ENCODE measurements at places on chromosomes 7 and 10.

DNA sequence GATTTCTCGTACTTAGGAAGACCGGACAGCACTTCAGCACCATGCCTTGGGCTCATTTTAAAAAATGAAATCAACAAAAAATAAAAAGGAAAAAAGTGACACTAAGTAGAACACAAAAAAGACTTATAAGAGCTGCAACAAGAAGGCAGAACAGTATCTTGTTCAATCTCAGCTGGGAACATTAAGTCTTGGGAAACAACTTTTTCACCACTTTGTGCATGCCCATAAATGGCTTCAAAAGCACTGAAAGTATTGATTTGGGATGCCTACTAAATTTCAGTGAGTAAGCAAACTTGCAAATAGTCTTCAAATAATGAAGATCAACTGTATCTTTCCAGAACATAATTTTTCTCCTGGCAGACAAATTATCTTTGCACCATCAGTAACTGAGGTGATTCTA is 489.3 kb downstream of the NXPH1 start:
- no peak for DNase-seq

DNA sequence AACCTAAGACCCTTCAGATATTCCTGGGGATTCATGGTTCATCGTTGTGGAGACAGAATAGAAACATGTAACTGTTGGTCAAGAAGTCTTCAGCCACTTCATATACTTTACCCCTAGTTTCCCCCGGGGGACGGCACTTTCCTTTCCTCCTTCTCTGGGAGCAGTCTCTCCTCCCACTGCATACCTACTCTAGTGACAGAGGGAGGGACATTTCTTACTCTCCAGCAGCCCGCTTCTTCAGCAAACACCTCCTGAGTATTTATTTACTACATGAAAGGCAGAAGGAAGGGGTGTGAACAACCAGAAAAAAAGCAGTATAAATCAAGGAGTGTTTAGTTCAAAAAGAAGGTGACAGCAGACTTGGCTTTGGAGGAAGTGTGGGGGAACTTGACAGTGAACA is 69.0 kb downstream of the LHFPL3 start:
- DNase-seq: no peak

GRCh38 chr7:129721068-129721467 is 109.5 kb downstream of the NRF1 start:
- DNase-seq: no peak

GRCh38 chr7:48250441-48250951 is 79.2 kb downstream of the ABCA13 start:
- DNase-seq: no peak

- no peak for DNase-seq
Measured at GRCh38 chr7:27051451-27051850, 44.3 kb downstream of the HOXA1 start.

- DNase-seq: no peak
Measured at GRCh38 chr10:11913079-11913641, 90.0 kb downstream of the PROSER2 start.

DNA sequence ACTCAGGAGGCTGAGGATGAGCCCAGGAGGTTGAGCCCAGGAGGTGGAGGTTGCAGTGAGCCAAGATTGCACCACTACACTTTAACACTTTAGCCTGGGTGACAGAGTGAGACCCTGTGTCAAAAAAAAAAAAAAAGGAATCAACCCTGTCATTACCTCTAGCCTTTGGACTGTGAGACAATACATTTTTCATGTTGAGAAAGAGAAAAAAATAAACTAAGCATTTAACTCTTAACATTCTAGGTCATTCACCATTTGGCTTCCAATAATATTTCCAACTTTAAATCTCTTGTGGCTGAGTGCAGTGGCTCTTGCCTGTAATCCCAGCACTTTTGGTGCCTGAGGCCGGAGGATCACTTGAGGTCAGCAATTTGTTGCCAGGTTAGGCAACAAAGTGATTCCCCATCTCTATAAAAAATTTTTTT is 41.9 kb upstream of the TPST1 start:
- no peak for DNase-seq

GRCh38 chr7:977326-978048 is 2.1 kb upstream of the COX19 start:
- no peak for DNase-seq

- DNase-seq: no peak
Measured at GRCh38 chr7:90111-91063, 102.0 kb upstream of the FAM20C start.

GRCh38 chr7:82051601-82052000 is 281.8 kb upstream of the HGF start:
- DNase-seq: no peak

GRCh38 chr10:1552881-1553670 is 184.2 kb downstream of the ADARB2 start:
- DNase-seq: no peak

DNA sequence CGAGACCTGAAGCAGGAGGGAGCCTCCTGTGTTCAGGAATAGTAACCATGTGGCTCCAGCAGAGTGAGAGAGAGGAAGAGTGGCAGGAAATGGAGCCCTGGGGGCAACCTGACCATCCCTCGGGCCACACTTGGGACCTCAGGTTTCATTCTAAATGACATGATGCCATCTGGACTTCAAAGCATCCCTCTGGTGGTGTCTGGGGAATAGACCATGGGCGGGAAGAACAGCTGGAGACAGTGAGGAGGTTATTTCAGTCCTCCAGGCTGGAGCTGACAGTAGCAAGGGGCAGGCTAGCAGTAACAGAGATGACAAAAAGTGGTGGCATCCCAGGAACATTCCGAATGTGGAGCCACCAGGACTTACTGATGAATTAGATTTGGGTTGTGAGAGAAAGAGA is 44.8 kb downstream of the AKR1B1 start:
- DNase-seq: no peak

- no peak for DNase-seq
Measured at GRCh38 chr7:90958647-90959046, 305.6 kb upstream of the FZD1 start.

DNA sequence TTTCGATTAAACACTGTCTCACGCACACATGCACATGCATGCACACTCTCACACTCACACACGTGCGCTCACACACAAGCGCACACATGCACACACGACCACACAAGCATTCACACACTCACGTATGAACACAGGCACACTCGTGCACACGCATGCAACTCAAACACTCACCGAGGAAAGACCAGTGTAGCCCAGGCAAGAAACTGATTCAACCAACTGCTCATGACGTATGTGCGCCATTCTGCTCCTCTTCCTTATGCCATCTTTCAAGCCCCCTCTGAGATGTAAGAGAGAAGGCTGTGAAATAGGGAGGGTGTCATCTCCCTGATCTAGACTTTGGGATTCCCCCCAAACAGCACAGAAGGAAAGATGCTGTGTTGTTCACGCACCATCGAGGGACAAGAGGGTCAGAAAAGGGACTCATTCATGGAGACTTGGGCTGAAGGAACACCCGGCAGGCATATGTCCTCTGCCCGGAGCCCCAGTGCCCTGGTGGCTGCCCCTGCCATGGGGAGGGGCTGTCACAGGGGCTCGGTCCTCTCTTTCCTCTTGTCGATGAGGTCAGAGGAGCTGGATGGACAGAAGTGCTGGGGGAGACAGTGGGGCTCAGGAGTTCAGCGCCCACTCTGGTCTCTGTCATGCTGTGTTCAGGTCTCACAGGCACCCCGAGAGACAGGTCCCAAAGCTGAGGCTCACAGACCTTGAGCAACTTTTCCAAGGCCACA is 130.1 kb upstream of the SHH start:
- DNase-seq: no peak

DNA sequence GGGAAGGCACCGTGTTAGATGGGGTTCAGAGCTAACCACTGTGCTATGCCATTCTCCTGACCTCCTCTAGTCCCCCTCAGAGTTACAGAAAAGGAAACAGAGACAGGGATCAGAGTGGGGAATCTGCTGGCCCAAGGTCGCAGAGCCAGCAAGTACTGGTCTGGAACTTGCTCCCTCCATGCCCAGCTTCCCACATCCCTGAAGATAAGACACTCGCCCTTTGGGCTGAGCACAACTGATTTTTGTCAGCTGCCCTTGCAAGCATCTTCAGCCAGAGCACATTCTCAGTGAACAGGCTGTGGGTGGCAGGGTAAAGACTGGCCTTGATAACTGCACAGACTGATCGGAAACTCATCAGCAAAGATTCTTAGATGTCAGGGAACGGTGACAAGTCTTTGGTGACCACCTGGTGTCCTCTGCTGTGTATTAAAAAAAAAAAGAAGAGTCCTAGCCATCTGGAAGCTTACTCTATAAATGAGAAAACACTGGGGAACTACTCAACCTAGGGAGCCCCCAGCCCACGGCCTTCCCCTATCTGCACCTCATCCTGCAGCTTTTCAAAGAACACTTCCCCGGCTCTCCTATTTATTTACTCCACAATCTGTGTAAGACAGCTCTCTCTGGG is 1.3 kb upstream of the SORBS1 start:
- DNase-seq: no peak

DNA sequence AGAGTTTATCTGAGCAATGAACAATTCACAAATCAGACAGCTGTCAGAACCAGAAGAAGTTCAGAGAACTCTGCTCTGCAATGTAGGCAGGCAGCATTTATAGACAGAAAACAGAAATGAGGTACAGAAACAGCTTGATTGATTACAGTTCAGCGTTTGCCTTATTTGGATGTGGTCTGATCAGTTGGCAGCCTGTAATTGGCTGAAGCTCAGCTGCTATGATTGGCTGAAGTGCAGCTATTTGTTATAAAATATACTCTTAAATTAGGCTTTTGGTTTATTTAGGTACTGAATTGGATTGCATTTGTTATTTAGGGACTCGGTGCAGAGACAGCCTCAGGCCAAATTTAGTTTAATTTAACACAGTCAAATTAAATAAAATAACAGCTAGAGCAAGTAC is 85.8 kb upstream of the JAZF1 start:
- no peak for DNase-seq
